Panc1 (cell line): ENCODE measurements at places on chromosomes 5 and 9.
A peak's percentile ranks its signal among the peaks of the same experiment; 100 is the strongest.

- no peaks in the 10 kb centered on the region for H3K36me3 ChIP-seq
- no peak overlapping the region for H3K4me3 ChIP-seq
- no peak for DNase-seq
- no peak overlapping the region for H3K27ac ChIP-seq
- H3K4me1 ChIP-seq, result no peaks in the 10 kb centered on the region
Measured at GRCh38 chr5:112203229-112203628, 215.8 kb downstream of the EPB41L4A start.

GRCh38 chr9:12494411-12494810 is 198.8 kb upstream of the TYRP1 start:
- DNase-seq, result no peak
- H3K27me3 ChIP-seq, result no peaks in the 10 kb centered on the region
- no peak overlapping the region for H3K4me3 ChIP-seq
- no peaks in the 10 kb centered on the region for H3K4me1 ChIP-seq
- no peaks in the 10 kb centered on the region for H3K36me3 ChIP-seq

- DNase-seq, result no peak
- H3K4me1 ChIP-seq, result no peaks in the 10 kb centered on the region
- no peaks in the 10 kb centered on the region for H3K27me3 ChIP-seq
- no peaks in the 10 kb centered on the region for H3K36me3 ChIP-seq
- H3K27ac ChIP-seq, result no peak overlapping the region
Measured at GRCh38 chr5:15691521-15691920, 191.5 kb downstream of the FBXL7 start.

DNA sequence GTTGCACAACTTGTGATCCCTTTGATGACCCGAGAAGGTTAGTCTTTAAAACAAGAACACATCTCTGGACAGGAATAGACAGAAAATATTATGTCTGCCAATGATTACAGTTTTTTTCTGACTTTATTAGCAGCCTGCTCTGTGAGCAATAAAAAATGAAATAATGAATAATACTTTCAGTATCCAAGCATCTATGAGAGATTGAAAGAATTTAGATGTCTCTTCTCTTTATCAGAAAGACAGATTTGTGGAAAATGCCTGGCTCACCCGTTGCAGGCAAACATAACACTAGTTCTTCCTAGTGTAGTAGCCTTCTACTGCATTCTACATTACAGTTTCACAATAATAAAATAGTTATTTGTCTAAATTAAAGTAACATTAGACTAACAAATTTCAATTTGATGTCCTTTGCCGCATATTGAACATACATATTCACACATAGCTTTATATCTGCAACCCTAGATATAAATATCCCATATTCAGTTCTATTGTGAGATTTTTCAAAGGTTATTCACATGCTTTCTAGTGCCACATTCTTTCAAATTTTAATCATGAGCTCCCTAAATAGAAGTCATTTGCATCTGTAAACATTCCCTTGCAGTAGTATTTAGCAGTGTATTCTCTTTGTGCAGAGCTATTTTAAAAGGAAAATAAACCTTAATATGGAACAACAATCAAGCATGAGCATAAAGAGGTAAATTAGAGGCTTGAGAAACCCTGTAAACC is 267.3 kb downstream of the EFNA5 start:
- peaks cover 6% of the 10 kb centered on the region; the same call in 1 of the 2 replicates for H3K4me1 ChIP-seq
- H3K27ac ChIP-seq, result no peak overlapping the region
- no peak overlapping the region for H3K4me3 ChIP-seq
- H3K27me3 ChIP-seq, result no peaks in the 10 kb centered on the region

GRCh38 chr5:140587495-140587894 is 22.9 kb downstream of the SLC35A4 start:
- no peaks in the 10 kb centered on the region for H3K27me3 ChIP-seq
- no peaks in the 10 kb centered on the region for H3K4me1 ChIP-seq
- no peaks in the 10 kb centered on the region for H3K36me3 ChIP-seq

DNA sequence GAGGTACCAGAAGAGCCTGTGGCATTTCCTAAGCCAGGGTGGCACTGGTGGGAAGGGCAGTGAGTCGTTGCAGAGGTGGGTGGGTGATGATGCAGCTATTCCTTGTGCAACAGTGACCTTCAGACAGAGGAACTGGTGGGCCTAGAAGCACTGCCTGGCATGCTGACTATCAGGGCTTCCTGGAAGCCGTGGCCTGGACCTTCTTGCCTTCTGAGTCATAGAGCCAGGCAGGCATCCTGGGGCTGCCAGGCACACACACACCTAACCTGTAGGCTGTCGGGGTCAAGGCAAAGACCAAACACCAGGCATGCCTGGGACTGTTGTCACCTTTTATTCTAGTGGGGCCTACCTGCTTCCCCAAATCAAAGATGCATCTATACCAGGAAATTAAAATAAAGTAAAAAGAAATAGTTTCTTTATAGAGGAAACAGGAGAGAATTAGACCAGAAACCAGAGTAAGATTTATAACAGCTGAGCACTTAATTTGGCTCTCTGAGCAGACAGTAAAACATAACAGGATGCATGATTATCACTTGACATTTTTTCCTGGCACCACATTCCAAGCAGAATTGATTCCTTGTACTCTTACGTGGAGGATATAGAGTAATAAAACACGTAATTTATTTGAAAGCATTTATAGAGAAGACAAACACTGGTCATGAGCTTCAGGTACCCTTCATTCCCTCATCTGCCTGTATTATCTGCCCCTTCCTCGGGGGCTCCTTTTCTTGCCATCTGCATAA is 25.1 kb downstream of the NANS start:
- no peaks in the 10 kb centered on the region; the same call in 1 of the 2 replicates for H3K36me3 ChIP-seq
- H3K4me3 ChIP-seq, result no peak overlapping the region
- no peak overlapping the region for H3K27ac ChIP-seq

DNA sequence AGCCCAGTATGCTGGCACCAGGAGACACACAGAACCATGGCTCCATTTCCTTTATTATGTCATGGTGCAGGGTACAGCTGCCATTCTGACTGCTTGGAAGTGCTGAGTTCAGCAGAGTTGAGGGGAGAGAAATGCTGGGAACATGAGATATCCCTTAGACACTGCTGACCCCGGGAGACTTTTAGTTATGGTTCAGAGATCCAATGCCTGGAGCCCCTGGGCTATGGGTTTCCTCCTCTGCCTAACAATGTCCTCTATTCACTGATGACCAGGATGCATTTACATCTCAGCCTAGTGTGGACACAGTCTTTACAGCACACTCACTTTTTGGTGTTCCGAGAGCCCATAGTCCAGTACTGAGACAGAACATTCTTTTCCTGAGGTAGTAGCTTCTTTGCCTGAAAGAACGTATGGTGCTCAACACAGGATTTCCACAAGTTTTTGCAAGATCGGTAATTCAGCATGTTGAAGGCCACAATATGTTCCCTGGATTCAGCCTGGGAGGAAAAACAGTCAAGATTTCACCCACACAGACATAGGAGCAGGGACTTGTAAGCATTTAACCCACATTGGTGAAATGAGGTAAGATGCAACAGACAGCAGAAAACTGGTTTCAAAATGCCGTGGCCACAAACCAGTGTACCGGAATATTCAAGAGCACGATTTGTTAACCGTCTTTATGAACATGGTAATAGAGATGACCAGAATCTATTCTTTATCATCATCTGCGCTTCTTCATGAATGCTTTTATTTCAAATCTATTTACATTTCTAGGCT is 71.3 kb downstream of the PTPN3 start:
- H3K27me3 ChIP-seq, result no peaks in the 10 kb centered on the region
- no peak overlapping the region for H3K4me3 ChIP-seq
- peaks cover 4% of the 10 kb centered on the region; the same call in 1 of the 2 replicates for H3K36me3 ChIP-seq

GRCh38 chr5:178895615-178896571 is at the start of gene ZFP2:
ZFP2 (plus strand) TSS chr5:178895913; CDS start chr5:178931314, 35,401 bp downstream.
- peaks cover 4% of the 10 kb centered on the region; the same call in 1 of the 2 replicates for H3K4me1 ChIP-seq
- peak within 1 kb of the TSS; percentile 51 for H3K27ac ChIP-seq
- no peak for DNase-seq

- H3K4me3 ChIP-seq, result peak overlapping the region; percentile 61
- no peaks in the 10 kb centered on the region for H3K27me3 ChIP-seq
- no peak for DNase-seq
- H3K27ac ChIP-seq, result peak overlapping the region; percentile 68
Measured at GRCh38 chr9:2157277-2158110, 142.3 kb downstream of the SMARCA2 start.
